ENCODE measurements at places on chromosomes 11 and 22. TPM values are rescaled to one million over a fixed set of nuclear protein-coding genes. Genes with fewer than 3 reads are reported as not detected.

Gene MS4A2
- not detected for total RNA-seq

Gene MMP3
- 0.06 TPM for total RNA-seq

Gene LYVE1
- 3.3 TPM for total RNA-seq

Gene RAB39A
- not detected for total RNA-seq

Gene OR2AG2
- 0.13 TPM for total RNA-seq

Gene ABCC8
- not detected for total RNA-seq
